ENCODE measurements at places on chromosomes 1 and 21.

- DNase-seq = no peak
Observed at GRCh38 chr1:182110635-182111034, 49.1 kb upstream of the ZNF648 start.

DNA sequence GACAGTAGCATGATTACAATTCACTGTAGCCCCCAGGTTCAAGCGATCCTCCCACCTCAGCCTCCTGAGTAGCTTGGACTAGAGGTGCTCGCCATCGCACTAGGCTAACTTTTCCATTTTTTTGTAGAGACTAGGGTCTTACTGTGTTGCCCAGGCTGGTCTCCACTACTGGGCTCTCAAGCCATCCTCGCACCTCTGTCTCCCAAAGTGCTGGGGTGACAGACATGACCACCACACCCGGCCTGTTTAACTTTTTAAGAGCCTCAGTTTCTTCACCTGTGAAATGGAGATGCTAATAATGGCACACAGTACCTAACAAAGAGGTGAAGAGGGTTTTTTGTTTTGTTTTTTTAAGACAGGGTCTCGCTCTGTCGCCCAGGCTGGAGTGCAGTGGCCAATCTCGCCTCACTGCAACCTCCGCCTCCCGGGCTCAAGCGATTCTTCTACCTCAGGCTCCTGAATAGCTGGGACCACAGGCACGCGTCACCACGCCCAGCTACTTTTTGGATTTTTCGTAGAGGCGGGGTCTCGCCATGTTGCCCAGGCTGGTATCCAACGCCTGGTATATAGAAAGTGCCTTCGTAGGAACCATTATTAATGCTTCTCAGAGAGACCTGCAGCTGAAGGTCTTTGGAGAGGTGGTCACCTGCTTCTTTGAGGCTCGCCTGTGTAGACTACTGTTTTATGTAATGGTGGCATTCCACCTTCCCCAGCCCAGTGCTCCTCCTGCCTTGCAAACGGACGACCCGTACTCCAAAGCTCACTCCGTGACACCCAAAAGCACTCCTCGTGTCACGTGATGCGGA is 567 bp downstream of the PMVK start:
- DNase-seq = no peak

DNA sequence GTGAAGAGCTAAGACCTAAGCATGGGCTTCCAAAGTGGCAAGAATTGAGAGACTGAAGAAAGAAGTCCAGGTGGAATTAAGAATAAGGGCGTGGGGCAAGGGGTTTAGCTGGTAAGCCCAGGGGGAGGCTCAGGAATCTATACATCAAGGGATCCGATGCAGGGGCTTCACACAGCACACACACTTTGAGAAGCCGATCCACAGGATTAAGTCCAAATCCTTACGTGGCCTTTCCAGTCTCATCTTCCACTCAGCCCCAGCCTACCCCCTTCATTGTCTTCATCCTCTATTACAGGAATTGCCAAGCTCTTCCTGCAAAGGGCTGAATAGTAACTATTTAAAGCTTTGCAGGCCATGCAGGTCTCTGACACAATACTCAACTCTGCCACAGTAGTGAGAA is 101.3 kb downstream of the TGFBR3 start:
- DNase-seq = no peak

DNA sequence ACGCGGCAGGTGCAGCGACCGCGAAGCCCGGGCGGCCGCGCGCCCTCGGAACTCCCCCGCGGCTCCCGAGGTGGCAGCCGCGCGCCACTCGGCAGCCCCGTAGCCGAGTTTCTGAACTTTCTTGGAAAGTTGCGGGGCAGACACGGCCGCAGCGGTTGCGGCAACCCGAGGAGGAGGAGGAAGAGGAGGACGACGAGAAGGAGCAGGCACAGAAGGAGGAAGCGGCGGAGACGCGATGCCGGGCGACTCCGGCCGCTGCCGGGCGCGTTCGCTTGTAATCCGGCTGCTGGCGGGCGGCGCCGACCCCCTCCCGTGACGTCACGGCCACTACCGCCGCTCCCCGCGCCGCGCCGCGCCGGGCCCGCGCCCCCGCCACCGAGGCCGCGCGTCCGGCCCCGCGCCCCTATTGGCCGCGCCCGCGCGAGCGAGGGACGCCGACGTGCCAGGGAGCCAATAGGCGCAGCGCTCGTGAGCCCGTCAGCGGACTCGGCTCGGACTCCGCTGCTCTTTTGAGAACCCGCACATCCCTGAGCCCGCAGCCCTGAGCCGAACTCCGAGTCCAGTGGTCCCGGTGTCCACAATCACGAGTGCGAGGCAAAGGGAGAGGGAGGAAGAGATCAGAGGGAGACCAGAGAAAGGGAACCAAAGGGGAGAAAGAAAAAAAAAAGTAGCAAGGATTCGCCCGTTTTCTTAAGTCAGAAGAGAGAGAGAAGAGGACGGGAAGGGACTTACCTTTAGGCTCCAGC is 736 bp upstream of the BARHL2 start:
- DNase-seq = no peak

GRCh38 chr1:109497449-109498160 is 3.7 kb downstream of the CYB561D1 start:
- DNase-seq = no peak

GRCh38 chr1:100773444-100773843 is 53.9 kb downstream of the VCAM1 start:
- no peak for DNase-seq

- no peak for DNase-seq
Observed at GRCh38 chr1:203486618-203487370, 7.2 kb upstream of the OPTC start.

GRCh38 chr1:100609849-100610248 is 71.9 kb downstream of the GPR88 start:
- no peak for DNase-seq

GRCh38 chr1:11757047-11757446 is 4.9 kb upstream of the C1orf167 start:
- no peak for DNase-seq

Measured in stimulated activated CD8-positive, alpha-beta memory T cell treated with anti-CD3 and anti-CD28 coated beads, Interleukin-4, amount 100 ng/mL, for 4 hours (primary cell).